ENCODE measurements at places on chromosomes 3 and 15.
A peak's percentile ranks its signal among the peaks of the same experiment; 100 is the strongest.

- DNase-seq: no peak
Observed at GRCh38 chr3:76245622-76246021, 460.3 kb upstream of the ZNF717 start.

DNA sequence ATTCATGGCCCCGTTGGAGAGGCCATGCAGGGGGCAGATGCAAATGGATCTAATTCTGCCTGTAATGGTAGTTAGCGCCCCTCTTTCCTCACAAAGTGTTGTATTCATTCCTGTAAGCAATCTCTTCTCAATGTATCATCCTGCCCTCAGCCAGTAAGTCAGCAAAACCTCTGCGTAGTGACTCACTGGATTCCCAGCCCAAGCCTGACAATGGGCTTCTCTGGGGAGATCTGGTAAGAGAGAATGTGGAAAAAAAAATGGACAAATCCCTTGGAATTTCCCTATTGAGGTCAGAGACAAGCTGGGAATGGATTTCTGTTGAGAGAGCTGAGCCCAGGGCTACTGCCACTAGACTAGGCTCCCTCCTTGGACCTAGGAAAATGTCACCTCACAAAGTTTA is 25.4 kb downstream of the ADPGK start:
- DNase-seq: no peak

DNA sequence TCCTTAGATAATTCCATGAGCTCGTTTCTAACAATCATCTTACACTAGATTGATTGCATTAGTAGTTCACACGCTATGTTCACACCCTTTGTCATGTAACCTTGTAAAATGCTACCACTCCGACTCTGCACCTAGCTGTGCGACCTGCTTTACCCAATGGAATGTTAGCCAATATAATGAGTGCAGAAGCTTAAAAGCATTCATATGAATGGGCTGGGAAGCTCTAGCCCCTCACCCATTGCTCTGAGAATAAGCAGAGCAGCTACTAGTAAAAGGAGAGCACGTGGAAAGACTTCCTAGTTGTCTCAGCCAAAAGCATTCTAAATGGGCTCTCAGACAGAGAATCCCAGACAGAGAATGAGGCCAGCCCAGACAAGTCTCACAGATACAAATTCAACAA is 410.6 kb upstream of the UBE2E2 start:
- DNase-seq: no peak

GRCh38 chr3:83317605-83318004 is 1556.2 kb upstream of the GBE1 start:
- no peak for DNase-seq

DNA sequence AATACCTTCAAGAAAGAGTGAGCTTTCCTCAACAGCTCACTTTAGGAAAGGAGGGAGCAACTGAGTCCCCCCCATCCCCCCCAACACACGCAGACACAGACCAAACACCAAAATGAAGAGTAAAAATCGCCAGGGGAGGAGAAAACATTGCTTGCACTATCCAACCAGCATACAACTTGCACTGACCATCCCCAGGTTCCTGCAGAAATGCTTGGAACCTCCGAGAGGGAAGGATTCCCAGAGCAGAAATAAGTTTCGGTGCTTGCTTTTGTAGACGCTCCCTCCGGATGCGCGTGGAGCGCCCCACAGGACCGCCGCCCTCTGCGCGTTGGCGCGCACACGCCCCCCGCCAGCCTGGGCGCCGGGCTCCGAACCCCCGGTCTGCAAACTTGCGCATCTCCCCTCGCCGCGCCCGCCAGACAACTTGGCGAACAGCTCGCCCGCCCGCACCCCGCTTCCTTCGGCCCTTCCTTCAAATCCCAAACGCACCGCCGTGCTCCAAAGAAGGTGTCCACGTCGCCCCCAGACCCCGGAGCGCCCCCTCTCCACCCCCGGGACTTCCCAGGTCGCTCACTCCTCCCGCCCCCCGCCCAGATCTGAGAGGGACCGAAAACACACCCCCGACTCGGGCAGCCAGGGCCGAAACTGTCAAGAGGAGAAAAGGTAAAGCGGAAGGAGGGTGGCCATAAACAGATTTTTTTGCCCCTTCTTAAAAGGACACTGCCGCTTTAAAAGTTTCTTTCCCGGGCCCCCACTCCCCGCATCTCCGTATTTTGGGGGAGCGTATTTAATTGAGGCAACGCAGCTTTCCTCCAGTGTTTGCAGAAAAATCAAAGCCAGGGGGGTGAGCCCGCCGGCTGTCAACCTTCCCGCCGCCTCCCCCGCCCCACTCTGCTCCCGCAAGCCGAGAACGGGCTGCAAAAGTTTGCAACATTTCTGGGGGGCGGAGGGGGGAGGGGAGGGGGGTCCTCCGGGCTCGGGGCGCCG is 859 bp downstream of the RORA start:
- no peak for DNase-seq

GRCh38 chr3:42025370-42026138 is 63.7 kb upstream of the ULK4 start:
- peak; percentile 63 for DNase-seq

DNA sequence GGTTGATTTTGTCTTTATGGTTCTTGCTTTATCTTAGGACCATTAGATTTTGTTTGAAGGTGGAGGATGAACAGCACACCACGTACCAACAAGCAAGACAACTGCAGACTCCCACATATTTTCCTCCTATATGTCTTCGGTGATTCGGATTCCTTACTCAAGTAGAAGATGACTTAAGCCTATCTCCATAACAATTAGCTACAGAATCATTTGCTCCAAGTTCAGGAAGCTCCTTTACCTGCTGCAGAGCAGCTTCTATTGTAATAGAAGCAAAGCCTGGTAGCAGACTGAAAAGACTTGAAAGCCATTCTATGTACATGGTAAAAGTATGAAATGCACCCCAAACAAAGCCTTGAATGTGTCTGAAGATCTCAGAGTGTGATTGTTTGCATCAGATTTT is 229.0 kb downstream of the SOX2 start:
- no peak for DNase-seq

DNA sequence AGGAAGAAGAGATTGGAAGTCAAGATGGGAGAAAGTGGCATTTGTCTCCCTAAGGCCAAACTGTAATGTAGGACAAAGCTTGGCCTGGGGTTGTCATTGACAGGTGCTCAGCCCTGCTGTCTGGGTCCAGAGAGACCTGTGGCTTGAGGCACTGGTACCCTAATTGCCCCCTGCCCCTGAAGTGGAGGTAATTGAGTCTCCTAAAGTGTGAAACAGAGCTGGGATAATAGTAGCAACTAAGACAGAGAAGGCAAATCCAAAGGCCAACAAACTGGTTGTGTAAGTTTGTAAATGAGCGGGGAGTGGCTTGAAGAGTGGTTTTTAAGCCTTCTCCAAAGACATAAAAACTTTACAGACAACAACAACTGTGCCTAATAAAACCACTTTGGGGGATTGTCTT is 264.2 kb upstream of the ROPN1 start:
- no peak for DNase-seq

DNA sequence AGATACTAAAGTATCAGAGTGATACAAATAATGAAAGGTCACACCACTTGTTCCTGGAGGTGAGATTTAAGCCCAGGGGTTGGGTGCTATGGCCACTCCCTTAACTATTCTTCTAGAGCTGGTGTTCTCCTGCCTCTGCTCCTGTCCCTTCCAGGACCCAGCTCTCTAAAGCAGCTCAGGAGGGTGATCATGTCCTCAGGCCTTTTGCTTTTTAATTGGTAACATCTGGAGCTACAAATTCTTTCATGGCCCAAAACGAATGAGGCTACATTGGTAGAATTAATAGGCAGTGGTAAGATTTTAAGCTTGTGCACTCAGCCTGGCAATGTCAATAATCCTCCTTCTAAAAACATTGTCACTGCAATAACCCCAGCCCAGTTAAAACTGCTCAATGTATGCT is 38.2 kb upstream of the CNOT10 start:
- DNase-seq: no peak

GRCh38 chr3:172100482-172100881 is 61.1 kb downstream of the FNDC3B start:
- DNase-seq: no peak

DNA sequence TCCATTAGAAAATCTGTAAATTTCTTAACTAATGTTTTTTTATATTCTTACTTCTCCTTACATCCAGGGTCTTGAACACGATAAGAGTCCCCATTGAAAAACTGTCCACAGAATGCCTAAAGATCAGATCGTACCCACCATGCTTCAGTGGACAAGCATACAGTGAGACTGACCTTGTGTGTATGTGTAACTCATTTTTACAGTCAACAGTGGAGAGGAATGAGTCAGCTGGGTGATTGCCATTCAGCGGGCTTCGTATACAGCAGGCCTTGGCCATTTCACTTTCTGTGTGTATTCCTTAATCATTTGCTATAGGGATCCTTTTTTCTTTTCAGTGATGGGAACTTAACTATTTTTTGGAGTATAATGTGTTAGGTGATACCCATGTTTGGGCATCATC is 10.6 kb downstream of the PARP14 start:
- DNase-seq: no peak

GRCh38 chr3:117666812-117667211 is 957.2 kb downstream of the TUSC7 start:
- no peak for DNase-seq

GRCh38 chr15:64455961-64456371 is 4.4 kb upstream of the ZNF609 start:
- no peak for DNase-seq

GRCh38 chr15:50907601-50908208 is 778 bp upstream of the AP4E1 start:
- DNase-seq: no peak

DNA sequence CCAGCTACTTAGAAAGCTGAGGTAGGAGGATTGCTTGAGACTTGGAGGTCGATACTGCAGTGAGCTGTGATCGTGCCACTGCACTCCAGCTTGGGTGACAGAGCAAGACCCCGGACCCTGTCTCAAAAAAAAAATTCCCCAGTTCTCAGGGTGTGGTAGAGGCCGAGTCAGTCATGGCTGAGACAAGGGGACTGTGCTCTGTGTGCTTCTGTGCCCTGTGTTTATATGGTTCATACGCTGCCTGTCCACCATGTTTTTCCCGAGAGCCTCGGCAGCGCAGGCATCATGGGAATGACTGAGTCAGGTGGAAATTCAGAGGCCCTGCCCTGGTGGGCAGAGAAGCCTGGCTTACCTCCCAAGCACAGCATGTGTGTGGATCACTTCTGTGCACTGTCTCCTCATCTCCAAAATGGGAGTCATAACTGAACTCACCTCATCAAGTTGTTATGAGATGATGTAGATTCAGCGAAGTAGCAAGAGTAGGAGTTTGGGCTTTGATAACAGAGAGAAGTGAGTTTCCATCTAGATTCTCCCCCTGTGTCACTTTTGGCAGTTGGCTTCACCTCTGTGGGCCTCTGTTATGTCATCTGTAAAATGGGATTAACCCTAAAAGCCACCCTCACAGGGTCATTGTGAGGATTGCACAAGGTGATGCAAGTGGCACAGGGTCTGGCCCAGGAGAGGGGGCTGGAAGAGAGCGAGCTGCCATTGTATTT is 56.9 kb downstream of the FLNB start:
- DNase-seq: no peak
